Activated CD8-positive, alpha-beta memory T cell treated with anti-CD3 and anti-CD28 coated beads for 1 hour (primary cell): ENCODE measurements at places on chromosomes 1 and 21.

- no peak for DNase-seq
Observed at GRCh38 chr1:161781995-161782394, 15.9 kb downstream of the ATF6 start.

GRCh38 chr1:41171266-41171874 lies 70.7 kb downstream of the SCMH1 start:
- no peak for DNase-seq

DNA sequence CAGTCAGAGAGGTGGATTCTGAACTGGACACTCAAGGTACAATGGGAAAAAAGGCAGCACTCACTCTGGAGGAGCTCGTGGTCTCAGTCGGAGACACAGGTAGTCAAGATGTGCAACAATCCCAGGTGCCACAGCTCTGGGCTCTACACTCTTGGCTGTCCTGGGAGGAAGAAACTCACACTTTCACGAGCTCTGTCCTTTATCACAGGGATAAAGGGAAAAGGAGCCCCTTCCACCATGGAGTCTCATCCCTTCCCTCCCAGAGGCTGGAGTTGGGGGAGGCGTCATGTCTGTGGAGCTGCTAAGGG lies 20.3 kb downstream of the CDK18 start:
- DNase-seq: no peak

- DNase-seq: no peak
Observed at GRCh38 chr1:185483664-185484450, 166.8 kb upstream of the IVNS1ABP start.

GRCh38 chr1:58824753-58825389 lies 41.0 kb upstream of the JUN start:
- DNase-seq: no peak
